ENCODE measurements at places on chromosomes 5 and 9.
A peak's percentile ranks its signal among the peaks of the same experiment; 100 is the strongest.

- peak; percentile 57 for DNase-seq
Observed at GRCh38 chr5:33317271-33317670, 123.5 kb upstream of the TARS1 start.

- no peak for DNase-seq
Observed at GRCh38 chr5:150491876-150492275, 16.1 kb upstream of the NDST1 start.

GRCh38 chr5:176466245-176466871 lies 18.2 kb downstream of the FAF2 start:
- peak; percentile 90 for DNase-seq

DNA sequence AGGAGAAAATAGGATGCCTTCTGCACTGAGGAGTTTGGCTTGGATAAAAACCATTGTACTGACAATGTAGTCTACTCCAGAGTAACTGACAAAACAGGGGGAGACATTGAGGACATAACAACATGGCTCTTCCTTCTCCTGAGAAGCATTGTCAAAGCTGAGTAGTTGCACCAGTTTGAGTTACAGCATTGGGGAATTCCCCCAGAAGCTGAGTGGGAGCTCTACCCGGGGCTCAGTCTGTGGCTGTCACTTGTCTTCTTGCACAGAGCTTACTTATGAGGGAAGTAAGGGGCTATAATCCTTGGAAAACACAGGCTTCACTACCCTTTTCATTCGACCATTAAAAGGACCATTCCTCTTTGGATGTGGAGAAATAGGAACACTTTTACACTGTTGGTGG lies 21.2 kb downstream of the HSPB3 start:
- DNase-seq: peak; percentile 76

All from inflammatory macrophage treated with lipopolysaccharide for 4 hours (primary cell).